ENCODE measurements at places on chromosomes 2 and 18.
A peak's percentile ranks its signal among the peaks of the same experiment; 100 is the strongest.

GRCh38 chr2:88808083-88808482 is 116.6 kb downstream of the RPIA start:
- DNase-seq = no peak

- DNase-seq = no peak
Observed at GRCh38 chr2:64203131-64203857, 59.1 kb upstream of the PELI1 start.

DNA sequence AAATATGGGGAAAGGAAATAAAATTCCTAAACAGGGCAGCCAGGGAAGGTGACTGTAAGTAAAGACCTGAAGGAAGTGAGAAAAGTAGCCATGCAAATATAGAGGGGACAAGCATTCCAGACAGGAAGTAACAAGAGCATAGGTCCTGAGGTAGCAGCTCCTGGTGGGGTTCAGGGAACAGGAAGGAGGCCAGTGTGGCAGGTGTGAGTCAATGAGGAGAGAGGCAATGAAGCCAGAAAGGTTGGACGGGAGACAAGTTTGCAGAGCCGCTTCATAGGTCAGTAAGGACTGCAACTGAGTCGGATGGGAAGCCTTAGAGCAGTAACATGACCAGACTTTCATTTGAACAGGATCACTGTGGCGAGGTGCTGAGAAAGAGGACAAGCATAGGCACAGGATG is 150.9 kb downstream of the METTL4 start:
- no peak for DNase-seq

DNA sequence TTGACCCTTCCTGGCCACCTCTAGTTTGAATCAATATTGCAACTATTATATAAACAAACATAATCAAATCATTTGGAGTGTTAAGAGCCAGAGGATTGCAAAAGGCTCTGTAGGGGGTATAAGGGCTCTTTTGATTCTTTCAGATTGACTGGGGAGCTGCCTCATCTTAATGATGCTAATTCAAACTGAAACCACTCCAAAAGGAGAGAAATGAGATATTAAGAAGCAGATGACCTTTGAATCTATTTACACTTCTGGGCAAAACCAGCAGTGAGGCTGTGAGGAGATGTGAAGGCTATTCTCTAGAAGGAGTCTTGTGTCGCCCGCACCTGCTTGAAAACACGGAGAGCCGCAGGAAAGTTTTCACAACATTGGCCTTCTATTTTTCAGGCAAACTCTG is 311.2 kb upstream of the CRIM1 start:
- DNase-seq = no peak

- DNase-seq = no peak
Observed at GRCh38 chr2:164515734-164516133, 105.5 kb downstream of the GRB14 start.

DNA sequence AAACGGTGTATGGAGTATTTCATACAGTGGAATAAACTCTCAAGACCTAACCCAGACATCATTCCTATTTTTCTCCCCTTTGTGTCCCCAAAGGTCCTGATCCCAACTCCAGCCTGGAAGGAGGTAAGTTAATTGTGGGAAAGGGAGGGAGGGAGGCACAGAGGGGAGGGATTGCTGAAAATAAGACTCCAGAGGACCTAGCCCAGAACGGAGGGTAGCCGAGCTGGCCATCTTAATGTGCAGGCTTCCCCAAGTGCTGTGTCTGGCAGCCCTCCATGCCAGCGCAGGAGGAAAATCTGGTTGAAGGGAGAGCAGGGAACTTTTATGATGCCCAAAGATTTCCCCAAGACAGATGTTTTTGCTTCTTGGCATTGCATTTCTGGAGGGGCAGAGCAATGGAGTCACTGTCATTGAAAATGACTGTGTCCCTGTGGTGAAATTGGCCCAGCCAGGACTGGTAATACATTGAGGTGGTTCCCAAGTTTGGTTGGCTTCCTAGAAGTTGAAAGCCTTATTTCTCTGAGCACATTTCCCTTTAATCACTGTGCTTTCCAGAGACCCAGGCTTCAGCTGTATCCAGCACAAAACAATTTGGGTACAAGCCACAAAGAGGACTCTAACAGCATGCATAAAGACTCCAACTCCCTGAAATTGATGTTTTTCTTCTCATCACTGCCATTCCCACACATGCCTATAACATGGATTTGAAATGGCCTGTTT is 202.7 kb downstream of the AGPS start:
- DNase-seq = no peak

- DNase-seq = no peak
Observed at GRCh38 chr2:124131276-124131675, 106.2 kb downstream of the CNTNAP5 start.

DNA sequence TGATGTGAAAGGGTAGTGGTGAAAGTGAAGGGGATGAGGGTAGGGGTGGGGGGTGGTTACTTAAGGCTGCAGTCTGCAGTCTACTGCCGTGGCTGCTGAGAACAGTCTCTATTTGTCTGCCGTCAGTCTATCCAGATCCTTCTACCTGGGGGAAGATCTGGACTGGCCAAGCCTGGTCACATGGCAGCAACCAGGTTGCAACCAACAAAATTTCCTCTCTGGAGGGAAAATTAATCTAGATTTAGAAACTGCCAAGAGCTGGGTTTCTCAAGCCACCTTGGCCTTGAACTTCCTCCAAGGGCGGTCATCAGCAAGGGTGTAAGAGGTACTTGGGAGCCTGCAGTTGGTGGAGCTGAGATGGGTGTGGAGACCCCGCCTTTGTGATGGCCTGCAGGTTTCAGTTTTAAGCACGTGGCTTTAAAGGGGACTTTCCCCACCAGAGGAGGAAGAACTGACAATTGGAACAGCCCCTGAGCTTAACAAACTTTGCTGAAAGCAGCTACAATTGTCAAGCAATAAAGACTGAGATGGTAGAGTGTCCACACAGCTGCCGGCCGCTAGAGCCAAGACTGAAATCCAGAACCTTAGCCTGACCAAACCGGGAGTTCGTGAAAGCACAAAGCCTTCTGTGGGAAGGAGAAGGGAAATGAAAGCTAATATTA is 31.4 kb upstream of the KCMF1 start:
- peak; percentile 82 for DNase-seq

GRCh38 chr2:224894356-224894755 is 147.9 kb downstream of the DOCK10 start:
- no peak for DNase-seq

DNA sequence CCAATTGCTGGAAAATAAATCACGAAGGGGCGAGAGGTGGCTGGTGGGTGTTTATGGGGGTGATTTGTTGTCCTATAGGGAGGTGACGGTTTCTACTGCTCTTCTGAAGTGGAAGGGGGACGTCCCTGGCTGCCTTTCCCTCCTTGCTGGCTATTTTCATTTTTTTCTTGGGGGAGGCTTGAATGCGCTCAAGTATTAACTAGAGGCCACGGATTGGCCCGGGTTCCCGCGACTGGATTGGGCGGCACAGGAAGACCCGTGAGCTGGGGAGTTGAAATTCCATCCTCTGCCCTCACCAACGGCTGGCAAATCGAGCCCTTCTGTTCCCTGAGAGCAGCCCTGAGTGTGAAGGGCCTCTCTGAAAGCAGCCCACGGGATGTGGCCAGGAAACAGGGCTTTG is 176.5 kb upstream of the SPRED2 start:
- no peak for DNase-seq

DNA sequence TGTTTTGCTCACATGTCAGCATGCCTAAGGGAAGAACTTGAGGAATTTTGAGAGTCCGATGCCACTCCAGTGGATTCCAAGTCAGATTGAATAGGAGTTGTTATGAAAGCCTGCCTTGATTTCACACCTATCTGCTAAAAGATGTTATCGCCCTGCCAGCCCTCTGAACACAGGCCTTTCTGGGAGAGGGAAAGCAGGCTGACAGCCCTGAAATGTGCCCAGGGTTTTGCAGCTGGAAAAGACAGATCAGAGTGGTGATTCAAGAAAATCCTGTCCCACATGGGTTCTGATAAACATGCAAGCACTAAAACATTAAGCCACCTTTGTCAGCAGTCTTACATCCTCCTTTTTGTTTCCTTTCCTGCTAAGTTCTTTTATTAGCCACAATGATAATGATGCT is 1752.9 kb upstream of the CELF4 start:
- no peak for DNase-seq
